NCI-H1930 (cell line): ENCODE measurements at places on chromosomes 7 and 10.

GRCh38 chr7:46764100-46764936 lies 817.6 kb downstream of the TNS3 start:
- DNase-seq = no peak

GRCh38 chr10:117175215-117175900 lies 21.9 kb upstream of the KCNK18 start:
- no peak for DNase-seq

DNA sequence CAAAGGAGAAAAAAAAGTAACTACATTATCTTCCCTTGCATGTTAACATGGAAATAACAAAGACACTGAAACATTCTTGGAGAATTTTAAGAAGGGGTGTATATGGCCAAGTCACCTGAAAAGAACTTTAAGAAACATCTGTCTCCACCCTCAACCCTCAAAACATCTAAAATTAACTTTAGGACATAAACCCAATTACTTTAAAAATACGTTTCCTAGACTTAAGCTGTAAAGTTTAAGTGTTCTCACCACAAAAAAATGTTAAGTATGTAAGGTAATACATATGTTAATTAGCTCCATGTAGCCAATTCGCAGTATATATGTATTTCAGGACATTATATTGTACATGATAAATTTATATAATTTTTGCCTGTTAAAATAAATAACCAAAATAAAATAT lies 71.1 kb upstream of the GLCCI1 start:
- DNase-seq = no peak

- DNase-seq = no peak
These were observed 13.0 kb upstream of the ACBD5 start for GRCh38 chr10:27253576-27253975.

DNA sequence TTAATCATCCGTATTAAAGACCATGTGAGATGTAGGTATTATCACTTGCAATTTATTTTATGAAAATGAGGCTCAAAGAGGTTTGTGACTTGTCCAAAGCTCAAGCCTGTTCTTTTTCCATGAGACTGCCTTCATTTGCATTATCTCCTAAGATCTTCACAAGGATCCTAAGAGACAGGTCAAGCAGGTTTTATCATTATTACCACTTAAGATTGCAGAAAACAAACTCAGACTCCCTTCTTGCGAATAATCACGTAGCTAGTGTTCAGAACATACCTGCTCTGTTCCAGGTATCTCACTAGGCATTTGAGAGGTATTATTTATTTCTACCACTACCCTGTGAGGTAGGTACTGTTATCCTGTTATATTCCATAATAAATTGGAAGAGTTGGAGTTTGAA lies 64.8 kb downstream of the ZNRF2 start:
- DNase-seq = no peak

DNA sequence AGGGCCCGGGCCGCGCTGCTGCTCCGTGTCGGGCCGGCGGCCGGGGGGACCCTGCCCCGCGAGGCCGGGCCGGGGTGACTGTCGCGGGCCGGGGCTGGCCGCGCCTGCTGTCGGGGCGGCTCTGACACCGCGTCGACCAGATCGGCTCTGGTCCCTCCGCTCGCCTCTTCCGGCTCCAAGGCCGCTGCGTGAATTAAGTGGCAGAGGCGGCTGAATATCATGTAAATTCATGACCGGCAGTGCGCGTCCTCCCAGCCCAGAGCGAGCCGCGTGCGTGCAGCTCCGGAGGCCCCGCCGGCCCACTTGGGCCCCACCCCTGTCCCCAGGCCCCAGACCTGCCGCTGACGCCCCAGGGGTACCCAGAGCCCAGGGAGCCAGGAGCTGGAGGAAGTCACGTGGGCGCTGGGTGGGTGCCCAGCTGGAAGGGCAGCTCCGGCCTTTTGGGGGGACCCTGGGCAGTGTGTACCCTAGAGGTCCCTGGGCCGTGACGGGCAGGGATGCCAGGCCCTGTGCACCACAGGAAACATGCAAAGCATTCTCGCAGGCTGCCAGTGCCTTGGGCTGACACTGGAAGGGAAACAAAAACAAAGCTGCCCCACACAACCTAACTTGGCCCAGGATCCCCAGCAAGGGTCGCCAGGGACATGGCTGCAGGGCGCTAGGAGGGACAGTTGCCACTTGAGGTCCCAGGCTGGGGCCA lies 584.0 kb upstream of the MKI67 start:
- DNase-seq = no peak
